Activated T-cell treated with anti-CD3 and anti-CD28 coated beads for 1 hour (primary cell): ENCODE measurements at places on chromosomes 12 and 14.

DNA sequence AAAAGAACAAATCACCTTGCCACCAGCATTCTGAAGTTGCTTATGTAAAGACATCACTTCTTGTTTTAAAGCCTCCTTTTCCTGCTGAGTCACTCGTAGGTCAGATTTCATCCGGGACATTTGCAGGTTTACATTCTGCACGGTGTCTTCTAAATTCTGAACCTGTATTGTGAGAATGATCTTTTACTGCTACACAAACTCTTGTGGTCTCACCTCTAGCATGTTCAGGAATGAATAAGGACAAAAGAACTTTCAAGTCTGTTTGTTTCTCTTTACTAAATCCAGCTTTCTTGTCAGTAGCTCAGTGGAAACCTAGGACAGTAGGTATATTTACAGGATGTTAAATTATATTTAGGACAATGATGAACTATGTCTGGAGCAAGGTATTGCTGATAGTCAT is 73.5 kb upstream of the SAV1 start:
- DNase-seq, result no peak

- no peak for DNase-seq
These were observed 3.5 kb downstream of the ELK3 start for GRCh38 chr12:96197503-96198272.

DNA sequence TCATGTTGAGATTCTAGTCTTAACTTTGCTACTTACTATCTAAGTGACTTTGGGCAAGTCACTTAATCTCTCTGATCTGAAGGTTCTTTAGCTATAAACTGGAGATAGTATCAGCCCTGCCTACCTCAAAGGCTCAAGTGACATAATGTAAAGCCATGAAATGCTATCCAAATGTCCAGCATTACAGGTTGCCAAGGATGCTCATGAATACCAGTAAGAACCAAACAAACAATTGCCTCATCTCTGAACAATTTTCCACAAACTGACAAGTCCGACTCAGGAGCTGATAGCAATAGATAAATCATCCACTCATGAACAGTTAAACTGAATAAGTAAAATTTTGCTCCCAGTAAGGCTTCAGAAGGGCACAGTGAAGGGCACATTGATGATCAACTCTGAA is 51.5 kb downstream of the LMNTD1 start:
- no peak for DNase-seq

DNA sequence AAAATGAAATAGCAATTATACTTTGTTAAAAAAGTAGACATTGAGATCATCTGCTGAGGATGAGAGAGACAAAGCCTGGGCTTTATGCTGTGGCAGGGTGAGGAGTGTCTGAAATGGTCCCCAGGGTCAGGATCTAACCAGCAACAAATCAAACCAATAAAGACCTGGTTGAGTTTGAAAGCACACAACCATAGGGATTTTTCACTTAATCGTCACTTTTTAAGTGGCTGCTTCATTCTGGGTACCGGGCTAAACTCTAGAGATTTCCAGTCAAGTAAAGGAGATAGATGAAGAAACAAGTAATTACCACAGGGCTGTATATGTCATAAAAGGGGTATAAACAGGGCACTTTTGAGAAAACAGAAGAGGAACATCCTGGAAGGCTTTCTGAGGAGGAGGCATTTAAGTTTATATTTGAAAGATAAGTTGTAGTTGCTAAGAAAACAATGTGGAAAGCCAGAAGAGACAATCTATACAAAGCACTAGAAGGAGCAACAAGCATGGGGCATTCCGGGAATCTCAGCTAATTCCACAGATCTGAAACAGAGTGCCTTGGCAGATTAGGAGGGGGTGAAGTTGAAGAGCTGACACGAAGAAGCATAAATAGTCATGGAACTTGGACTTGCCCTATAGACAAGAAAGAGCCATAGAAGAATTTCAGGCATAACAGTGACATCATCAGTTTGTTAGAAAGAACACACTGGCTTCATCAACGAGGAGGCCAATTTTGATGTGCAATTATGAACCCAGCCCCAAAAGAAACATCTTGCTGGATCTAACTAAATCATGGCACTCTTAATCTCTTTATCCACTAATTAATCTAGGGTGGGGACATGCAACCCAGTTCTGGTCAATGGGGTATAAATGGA is 46.9 kb upstream of the FRS2 start:
- DNase-seq, result no peak

- DNase-seq, result no peak
These were observed 883 bp upstream of the MYL2 start for GRCh38 chr12:110921262-110921661.
